ENCODE measurements at places on chromosomes 7 and 10.

GRCh38 chr10:35211390-35211789 lies 84.7 kb downstream of the CREM start:
- DNase-seq: no peak

GRCh38 chr7:151642746-151643145 lies 123.1 kb upstream of the RHEB start:
- no peak for DNase-seq

DNA sequence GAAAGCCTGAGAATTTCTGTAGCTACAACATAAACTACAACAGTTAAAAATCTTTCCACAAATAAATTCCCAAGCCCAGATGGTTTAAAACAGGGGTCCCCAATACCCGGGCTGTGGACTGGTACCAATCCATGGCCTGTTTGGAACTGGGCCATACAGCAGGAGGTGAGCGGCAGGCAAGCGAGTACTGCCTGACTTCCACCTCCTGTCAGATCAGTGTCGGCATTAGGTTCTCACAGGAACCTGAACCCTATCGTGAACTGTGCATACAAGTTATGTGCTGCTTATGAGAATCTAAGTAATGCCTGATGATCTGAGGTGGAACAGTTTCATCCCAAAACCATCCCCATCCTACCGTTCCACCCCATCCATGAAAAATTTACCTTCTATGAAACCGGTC lies 160.7 kb upstream of the FEZF1 start:
- no peak for DNase-seq

DNA sequence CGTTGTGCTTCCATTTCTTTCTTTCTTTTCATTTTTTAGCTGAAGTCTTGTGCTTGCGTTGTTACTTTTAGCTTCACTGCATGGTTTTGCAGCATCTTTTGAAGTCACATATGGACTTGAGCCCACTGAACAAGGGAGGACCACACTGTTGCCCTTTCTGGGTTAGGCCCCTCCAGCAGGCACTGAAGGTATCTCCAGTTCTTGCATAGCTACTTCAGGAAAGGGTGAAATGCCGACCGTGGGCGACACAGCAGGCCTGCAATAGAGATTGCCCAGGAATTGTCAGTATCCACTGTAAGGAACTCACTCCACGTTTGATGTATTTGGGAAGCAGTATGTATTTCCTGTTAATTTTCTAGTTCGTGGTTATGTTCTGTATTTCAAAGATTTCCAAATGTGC lies 85.1 kb downstream of the WDR37 start:
- DNase-seq: no peak

DNA sequence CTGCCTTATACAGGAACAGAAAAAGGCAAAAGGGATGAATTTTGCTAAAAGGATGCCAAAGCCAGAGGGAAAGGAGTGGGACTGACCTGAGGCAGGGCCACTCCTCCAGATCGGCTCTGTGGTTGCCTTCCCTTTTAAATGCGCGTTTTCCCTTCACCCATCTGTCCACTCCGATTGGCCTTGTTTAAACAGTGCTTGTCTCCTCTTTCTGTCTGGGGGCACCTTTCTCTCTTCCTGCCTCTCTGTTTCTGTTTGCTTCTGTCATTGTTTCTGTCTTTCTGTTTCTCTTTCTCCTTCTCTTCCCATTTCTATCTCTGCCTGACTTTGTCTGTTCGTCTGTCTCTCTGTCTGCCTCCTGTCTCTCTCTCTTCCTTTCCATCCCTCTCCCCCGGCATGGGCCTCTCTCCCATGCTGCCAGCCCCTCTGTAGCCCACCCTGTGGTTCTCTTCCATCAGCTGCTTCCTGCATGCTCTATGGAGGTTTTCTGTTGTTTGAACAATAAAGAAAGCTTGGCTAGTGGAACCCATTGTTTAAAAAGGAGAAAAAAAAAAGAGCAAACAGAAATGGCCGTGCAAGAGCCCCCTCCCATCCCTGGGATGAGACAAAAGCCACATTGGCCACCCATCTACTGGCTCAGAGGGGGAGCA lies 29.5 kb upstream of the HSPB1 start:
- DNase-seq: no peak

- no peak for DNase-seq
Measured at GRCh38 chr10:118340486-118340885, 1.6 kb downstream of the FAM204A start.

GRCh38 chr10:104989880-104990279 lies 348.8 kb downstream of the SORCS3 start:
- no peak for DNase-seq

DNA sequence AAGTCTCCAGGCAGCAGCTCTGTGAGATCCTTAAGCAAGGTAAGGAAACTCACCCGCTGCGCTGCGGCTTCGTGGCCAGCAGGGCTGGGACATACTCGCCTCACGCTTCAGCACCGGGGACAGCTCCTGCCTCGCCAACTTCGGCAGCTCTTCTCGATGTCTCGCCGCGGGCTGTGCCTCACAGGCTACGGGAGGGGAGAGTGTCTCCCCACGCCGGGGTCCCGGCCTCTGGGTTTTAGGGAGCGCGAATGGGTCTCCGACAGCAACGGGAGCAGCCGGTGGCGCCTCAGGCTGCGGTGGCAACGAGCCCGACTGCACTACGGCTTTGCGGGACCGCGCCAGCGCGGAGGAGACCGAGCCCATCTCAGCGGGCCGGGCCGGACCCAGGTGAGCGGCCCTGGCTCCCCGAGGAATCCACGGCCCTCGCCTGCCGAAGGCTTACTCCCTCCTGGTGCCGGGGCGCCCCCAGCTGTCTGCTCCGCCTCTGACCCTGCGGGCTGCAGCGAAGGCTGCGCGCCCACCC lies 62.4 kb downstream of the LSM5 start:
- peak; percentile 39 for DNase-seq

DNA sequence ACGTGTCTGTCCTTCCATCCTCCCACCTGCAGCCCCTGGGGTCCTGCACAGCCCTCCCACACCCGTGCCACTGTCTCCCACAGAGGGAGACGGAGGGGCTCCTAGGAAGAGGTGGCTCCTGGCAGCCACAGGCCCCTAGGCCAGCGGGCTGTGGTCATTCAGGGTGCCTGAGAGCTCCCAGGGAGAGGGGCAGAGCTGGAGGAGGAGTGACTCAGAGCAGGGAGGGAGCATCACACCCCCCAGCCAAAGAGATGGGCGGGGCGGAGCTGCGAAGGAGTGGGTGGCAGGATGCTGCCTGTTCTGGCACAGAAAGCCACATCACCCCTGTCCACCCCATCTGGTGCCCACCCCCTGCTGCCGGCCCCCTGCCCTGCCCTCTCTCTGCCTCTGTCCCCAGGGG lies 50.5 kb downstream of the STK32C start:
- DNase-seq: no peak

DNA sequence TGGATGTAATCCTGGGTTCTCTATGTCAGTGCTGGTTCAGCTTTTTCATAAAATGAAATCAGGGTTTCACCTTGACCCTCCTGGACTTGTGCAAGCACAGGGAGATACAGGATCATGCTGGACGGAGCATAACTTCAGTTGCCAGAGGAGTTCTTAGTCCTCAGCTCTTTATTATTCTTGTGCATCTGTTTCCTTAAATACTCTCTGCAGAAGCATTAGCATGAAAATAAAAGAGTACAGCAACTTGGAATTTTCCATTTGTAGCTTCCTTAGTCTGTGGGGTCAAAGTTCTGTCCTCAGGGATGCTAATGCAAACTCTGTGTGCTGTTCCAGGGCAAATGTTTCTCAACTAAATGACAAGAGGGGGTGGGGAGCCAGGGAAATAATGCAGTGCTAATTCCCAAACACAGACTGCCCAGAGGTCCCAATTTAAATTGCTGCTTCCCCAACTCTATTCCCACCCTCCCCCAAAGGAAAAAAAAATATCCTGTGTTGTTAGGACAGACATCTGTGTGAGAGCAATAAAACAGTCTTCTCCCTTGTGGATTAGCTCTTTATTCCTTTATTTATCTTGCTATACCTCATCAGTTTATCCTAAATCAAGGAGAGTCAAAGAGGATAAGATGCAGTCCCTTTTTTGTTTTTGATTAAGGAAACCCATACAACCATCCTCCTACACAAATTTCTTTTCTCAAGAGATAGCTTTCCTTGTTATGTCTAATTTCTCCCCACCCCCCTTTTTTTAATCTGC lies 905.0 kb downstream of the LRMDA start:
- no peak for DNase-seq

DNA sequence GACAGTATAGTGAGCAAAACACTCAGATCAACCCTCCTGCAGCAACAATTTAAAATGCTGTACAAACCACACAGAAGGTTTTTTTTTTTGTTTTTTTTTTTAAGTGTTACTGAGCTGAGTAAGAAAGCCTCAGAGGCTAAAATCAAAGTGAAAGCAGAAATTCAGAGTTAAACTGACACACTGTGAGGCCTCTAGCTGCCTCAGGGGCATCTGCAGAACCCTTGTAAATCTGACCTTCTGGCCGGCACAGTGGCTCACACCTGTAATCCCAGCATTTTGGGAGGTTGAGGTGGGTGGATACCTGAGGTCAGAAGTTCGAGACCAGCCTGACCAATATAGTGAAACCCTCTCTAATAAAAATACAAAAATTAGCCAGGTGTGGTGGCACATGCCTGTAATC lies 7.4 kb upstream of the GNA12 start:
- DNase-seq: no peak

GRCh38 chr7:130736298-130736900 lies 2.4 kb upstream of the KLF14 start:
- DNase-seq: no peak

DNA sequence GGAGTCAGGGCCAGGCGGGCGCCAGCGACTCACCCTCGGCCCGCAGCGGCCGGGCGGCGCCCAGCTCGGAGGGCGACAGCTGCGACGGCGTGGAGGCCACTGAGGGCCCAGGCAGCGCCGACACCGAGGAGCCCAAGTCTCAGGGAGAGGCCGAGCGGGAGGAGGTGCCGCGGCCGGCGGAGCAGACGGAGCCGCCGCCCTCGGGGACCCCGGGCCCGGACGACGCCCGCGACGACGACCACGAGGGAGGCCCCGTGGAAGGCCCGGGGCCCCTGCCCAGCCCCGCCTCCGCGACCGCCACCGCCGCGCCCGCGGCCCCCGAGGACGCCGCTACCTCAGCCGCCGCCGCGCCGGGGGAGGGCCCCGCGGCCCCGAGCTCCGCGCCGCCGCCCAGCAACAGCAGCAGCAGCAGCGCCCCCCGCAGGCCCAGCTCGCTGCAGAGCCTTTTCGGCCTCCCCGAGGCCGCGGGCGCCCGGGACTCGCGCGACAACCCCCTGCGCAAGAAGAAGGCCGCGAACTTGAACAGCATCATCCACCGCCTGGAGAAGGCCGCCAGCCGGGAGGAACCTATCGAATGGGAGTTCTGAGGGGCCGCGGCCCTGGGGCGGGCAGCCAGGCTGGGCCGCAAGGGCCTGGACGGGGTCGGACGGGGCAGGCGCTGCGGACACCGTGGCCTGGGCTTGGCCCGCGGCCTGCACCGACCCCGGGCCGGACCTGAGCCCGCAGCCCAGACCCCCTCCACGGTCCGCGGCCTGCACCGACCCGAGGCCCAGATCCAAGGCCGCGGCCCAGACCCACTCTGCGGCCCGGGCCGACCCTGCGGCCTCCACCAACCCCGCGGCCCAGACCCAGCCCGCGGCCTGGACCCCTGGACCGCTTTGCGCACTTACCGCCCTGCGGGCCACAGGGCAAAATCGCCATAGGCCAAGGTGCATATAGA lies 37.9 kb upstream of the SH2B2 start:
- no peak for DNase-seq

DNA sequence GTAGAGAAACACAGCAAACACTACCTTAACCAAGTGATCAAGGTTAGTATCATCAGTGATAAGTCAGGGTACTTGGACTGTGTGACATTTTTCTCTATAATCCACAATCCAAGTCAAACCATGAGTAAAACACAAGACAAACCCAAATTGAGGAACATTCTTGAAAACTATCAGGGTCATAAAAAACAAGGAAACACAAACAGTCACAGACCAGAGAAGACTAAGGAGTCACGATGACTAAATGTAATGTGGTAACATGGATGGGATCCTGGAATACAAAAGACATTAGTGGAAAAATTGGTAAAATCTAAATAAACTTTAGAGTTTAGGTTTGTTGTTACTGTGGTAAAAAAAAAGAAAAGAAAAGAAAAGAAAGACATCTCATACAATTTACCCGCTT lies 103.8 kb downstream of the ARMH3 start:
- DNase-seq: no peak

DNA sequence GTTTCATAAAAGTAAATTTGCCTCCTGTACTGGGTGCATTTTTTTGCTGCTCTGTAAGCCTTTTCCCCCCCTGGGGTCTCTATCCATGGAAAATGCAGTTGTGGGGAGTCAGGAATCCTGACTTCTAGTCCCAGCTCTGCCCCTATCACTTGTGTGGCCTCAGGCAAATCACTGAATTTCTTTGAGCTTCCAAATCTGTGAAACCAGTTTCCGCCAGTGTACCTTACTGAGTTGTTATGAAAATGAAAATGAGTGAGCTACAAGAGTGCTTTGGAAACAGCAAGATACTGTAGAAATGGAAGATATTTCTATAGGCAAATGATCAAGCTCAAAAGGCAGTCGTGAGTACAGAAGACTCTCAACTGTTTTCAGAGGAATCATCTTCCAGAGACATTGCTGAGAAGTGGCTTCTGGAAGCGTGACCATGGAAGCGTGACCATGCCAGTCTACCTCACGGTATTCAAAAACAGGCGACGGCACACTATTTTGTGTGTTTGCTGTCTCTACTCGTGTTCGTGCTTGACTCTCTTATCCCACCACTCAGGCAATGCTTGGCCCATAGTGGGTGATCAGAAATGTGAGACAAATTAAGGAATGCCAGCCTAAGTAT lies 107.4 kb downstream of the ATXN7L1 start:
- DNase-seq: no peak

DNA sequence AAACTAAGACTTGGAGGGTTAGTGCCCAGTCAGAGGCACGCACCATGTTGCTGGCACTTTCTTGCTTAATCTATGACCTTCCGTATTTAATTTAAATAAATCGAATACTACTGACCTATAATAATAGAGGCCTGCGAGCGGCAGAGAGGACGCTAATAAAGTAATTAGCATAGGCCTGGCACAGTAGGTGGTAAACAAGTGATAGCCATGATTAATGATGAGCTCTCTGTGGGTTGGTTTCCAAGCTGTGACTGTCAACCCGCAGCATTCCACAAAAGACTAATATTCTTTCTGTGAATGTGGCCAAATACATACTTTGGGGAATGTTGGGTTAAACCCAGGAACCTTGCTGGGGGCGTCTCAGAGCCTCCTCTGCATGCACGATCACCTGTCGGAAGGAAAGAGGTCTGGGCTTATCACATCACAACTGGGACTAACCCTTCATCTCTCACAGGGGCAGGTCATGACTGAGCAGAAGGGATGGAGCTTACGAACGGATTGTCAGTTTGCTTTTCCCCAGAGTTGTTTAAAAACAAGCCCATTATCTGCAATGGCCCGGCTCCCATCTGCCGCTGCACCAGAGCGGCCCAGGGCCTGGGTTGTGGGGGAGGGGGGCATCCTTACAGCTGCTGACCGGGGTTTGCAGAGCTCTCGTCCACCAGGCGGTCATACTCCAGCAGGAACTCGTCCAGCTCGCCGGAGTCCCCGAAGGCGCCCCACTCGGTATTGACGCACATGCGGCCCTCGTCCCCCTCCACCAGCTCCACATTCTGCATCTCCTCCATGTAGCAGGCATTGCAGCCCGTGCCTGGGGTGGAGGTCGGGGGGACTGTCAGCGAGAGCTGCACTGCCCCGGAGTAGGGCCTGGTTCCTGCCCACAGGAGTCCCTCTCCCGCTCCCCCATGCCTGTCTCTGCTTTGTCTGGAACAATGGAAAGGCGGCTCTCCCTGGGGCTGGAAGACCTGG lies 6.2 kb upstream of the MYL7 start:
- no peak for DNase-seq

GRCh38 chr7:5041047-5041446 lies 4.6 kb upstream of the RBAK start:
- DNase-seq: no peak

- DNase-seq: no peak
Measured at GRCh38 chr7:52482076-52482475, 553.4 kb upstream of the POM121L12 start.

Data from activated CD4-positive, alpha-beta T cell treated with anti-CD3 and anti-CD28 coated beads for 4 hours (primary cell).